ENCODE measurements at places on chromosomes 13 and 19.

DNA sequence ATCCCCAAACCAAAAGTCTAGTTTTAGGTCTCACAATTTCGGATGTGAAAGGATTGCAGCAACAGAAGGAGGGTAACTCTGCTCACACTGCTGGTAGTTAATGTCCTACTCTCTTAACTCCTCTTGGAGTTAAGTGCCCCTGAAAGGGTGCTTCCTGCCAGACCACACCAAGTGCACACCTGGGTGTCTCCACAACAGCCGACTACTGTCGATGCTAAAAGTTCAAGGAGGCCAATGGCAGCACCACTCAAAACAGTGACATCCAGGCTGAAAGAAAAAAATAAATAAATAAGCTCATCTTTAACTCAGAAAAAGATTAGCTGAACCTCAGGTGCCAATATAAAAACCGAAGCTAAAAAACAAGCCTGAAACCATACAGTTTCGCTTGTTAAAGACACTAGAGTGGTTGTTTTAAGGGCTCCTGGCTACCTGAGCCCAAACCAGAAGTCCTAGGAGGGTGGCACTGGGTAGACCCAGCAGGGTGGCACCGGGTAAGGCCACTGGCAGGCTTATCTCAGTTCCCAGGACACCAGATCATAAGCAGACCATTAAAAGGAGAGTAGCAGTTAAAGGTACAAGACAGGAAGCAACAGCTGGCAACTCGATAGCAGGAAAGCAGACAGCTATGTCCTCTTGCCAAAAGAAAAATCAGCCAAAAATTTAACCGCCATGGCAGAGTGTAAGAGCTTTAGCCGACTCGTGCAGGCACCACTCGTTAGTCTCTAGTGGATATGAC lies 39.3 kb downstream of the BRD4 start:
- no peak for DNase-seq

- DNase-seq = no peak
These were observed 7.8 kb upstream of the TINCR start for GRCh38 chr19:5575590-5575989.

DNA sequence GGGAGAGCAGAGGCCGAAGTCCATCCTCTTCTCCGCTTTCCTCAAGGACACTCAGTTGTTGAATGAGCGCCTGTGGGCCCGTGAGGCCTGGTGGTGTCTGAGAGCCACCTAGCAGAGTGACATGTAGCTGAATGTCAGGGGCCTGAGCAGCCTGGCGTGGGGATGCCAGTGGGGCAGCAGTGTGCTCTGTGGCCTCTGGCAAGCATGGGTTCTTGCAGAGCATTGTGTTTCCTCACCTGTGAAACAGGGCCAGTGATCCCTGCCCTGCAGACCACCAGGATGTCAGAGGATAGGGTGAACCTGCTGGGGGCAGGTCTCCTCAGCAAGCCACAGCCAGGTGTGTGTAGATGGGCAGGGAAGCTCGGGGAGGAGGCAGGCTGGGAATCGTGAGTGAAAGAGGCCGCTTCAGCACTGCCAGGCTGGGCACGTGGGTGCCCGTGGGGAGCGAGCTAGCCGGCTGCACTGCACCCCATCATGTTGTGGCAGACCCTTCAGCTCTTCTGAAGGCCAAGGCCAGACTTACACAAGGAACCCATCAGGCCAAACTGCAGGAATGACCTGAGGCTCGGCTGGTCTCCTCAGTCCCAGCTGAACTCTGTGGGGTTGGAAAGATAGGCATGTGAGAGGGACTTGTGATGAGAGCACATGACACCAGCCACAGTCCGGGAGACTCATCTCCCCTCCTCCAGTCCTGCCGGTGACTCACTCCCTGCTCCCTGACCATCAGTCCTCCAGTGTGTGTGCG lies 5.0 kb downstream of the PPP1R37 start:
- DNase-seq = no peak

GRCh38 chr13:50690006-50690405 lies 153.5 kb downstream of the DLEU7 start:
- DNase-seq = no peak

- no peak for DNase-seq
These were observed 937 bp upstream of the USP29 start for GRCh38 chr19:57118848-57119247.

DNA sequence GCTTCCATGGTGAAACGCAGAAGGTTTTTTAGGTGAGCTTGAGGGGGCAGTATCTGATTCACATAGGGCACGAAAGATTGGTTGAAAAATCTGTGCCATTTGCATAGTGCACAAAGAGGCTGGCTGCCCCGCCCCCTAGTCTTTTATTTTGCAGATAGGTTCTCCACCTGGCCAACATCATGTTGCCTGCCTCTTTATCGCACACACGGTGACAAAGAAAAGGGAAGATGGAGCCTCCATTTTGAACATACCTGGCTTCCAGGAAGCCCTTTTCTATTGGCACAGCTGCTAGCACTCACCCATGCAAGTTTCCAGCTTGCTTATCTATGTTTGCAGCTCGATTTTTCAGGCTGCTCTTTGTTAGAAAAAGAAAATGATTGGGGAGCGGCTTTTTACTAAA lies 316.2 kb upstream of the KLHL1 start:
- no peak for DNase-seq

DNA sequence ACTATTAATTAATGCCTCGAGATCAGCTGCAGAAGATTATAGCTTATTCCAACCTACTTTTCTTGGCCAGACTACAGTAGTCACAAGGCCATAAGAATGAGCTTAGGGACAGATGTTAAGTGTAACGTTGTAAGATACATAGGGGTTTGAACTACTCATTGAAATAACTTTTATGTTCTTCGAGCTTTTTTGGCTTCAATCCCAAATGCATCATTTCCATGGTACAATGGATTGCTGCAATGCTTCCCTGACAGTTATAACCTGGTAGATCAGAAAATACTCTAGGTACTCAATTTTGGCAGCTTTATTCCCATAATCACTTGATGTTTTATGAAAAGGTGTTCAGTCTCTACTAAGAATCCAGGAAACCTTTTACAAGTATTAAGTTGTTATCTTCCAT lies 2216.7 kb upstream of the PCDH20 start:
- no peak for DNase-seq

DNA sequence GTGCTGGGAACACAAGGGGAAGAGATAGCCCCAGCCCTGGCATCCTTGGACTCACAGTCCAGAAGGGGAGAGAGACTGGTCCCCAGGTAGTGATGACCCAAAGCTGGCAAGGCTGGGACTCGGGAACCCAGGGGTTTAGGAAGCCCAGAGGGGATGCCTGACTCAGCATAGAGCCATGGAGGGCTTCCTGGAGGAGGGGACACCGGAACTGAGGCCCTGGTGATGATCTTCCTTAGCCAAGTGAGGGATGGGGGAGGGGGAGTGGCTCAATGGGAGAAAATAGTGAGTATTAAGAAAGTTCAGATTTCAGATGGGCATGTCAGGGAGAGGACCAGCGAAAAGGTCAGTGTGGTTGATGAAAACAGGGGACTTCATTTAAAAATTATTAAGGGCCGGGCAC lies 26.8 kb downstream of the EXOC3L2 start:
- DNase-seq = no peak

DNA sequence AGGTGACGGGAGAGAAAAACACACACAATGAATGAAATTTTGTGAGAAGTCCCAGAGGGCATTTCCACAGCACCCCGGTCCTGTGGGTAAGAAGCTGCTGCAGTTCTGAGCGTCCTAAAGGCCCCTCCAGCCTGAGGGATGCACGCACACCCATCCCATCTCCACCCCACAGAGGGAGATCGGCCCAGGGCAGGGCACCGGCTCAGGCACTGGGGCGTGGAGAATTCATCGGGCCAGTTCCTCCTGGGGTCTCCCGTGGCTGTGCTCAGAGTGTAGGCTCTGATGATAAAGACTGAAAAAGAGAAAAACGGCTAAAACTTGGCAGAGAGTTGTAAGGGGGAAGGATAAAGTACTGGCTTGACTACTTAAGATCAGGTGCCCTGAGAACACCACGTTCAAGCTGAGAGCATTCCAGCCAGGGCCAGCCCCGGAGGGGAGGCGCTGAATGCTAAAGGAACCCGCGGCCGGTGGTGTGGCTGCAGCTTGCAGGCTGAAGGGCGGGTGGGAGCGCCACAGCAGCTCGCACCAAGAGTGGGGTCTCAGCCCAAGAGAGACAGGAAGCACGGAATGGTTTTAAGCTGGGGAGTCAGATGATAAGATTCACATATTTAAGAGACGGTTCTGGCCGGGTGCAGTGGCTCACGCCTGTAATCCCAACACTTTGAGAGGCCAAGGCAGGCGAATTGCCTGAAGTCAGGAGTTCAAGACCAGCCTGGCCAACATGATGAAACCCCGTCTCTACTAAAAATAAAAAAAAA lies 121.9 kb upstream of the SPACA7 start:
- no peak for DNase-seq

- no peak for DNase-seq
These were observed 54.9 kb downstream of the AP1M1 start for GRCh38 chr19:16252459-16253205.

DNA sequence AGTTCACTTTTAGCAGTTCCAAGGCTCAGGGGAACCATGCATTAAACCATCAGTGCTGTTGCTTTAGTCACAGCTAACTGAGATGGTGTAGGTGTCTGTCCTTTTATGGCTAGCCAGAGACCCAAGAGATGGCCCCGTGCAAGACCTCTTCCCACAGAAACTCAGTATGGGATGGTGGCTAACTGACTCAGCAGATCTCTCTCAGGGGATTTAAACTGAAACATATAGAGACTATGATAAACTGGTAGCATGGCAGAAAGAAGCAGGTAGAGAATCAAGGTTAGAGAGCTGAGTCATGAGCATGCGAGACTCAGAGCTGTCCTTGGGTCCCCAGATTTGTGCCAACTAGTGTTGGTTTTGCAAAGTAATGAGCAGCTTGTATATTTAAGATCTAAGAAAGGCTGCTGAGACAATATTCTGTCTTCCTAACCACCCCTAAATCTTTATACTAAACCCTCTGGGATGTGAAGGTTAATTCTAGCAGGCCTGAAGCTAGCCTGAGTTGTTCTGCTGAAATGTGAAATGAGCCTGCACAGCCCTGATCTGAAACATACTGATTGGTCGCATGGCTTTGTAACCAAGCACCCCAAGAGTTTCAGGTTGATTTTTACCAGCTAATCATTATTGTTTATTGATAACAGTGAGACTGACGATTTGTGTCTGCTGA lies 6.5 kb upstream of the SCEL start:
- no peak for DNase-seq

Measured in activated T-cell treated with anti-CD3 and anti-CD28 coated beads for 4 hours (primary cell).